ENCODE measurements at places on chromosomes 4 and X.

DNA sequence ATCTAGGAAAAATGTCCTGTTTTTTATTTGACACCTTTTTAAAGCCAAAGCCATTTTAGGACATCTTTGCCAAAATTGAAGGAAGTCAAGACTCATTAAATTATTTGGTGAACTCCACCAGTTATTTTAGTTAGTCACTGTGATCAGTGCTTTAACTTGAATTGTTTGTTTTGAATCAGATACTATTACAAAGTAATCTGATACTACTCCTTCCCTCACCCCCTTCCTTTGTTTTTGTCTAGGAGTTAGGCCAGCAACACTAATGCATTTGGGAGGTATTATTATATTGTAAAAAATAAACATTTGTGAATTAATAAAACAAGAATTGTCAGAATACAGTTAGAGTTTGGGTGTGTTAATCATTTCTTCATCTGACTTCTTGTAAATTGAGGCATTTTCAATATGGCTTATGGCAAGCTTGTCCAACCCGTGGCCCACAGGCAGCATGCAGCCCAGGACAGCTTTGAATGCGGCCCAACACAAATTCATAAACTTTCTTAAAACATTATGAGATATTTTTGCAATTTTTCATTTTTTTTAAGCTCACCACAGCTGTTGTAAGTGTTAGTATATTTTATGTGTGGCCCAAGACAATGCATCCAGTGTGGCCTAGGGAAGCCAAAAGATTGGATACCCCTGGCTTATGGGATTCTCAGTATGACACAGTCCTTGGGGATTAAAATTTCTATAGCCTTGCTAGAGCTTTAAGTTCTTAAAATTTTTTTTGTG is 182.2 kb downstream of the BMPR1B start:
- no peak for DNase-seq

DNA sequence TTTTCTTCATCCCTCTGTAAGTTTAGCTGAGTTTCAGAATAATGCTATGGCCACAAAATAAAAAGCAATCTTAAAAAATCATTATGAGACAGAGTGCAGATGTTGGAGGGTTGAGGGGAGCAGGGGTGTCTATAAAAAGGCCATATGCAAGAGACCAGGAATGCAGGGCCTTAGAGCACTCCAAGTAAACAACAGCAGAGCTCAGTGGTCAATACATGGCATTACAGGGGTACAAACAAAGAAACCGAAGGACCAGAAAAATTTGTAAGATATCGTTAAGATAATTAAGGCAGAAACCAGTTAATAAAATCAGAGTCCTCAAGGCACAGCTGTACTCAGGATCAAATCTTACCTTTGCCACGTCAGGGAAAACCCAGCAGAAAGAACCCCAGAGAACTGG is 28.4 kb upstream of the NDST3 start:
- DNase-seq = no peak

DNA sequence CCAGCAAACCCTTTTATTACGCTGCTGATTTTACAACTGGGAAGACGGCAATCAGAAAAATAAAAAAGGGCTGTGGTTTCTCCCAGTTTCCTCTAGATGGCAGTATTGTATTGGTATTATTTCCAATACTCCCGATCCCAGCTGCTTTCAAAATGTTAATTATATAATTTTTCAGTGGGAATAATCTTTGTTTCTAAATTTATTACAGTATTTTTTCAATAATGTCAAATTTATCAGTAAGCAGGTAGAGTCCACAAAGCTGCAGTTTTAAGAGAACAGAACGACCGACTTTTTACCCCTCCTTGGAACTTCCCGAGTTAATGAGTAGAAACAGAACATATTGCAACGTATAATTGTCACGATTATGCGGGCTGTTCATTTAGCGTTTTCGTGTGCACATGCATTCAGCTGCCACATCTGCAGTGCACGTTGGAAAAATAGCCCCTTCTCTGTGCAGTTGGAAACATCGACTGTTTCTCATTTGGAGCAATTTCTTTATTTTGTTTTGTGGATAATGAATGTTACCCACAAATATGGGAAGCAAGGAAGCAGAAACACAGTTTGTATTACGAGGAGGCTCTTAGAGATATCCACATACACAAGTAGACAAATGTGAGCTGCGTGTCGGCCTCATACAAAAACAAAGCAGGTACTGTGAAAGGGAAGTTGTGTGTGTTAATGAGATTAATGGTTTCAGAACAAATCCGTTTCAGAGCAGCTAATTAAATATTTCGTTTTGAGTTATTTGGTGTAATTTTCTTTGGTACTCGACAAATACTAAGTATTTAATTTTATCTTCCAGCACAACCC is 188.0 kb downstream of the STIM2 start:
- DNase-seq = no peak

- DNase-seq = no peak
Measured at GRCh38 chr4:95122001-95122400, 364.2 kb downstream of the BMPR1B start.

DNA sequence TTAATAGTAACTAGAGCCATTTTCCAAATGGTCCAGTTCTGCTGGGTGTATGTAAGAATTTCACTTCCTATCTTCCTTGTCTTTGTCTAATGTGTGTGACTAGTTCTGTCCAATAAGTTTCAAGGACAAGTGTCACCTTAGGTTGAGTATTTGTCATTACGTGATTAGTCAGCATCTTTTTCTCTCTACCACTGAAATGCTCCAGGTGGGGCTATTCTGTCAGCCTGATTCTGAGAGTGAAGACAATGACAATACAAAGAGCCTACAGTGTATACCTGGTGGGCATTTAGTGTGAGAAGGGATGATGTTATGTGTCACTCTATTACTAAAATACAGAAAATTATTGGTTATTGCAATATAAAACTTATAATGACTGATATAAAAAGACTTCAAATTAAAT is 876.3 kb downstream of the C4orf33 start:
- no peak for DNase-seq

DNA sequence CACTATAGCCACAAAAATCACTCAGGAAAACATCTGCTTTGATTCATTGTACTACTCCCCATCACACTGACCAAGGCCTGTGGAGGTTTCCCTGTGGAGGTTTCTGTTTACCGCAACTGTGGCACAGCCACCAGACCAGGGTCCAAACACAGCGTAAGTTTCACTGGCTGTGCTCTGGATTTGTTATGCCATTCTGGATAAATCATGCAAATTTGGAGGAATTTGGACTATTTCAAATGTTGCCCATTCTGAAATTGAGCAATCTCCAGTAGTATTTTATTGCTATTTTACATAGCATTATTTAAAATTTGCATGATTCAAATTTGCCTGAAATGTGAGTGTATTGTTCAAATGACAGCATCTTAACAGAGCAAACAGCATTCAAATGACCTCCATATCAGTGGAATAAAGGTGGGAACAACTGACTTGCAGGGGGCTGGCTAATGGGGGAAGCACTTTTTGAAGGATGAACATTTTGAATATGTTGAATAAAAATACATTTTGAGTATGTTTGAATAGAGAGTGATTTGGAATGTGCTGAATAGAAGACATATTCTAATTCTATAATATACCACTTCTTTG is 66.1 kb upstream of the ACSL1 start:
- no peak for DNase-seq

GRCh38 chr4:95548738-95549245 is at the start of gene UNC5C:
UNC5C (minus strand) TSS chr4:95548973.
- no peak for DNase-seq
